ENCODE measurements at places on chromosomes 3 and 15.

- no peak for DNase-seq
Measured at GRCh38 chr3:174335324-174335723, 523.8 kb upstream of the NAALADL2 start.

- no peak for DNase-seq
Measured at GRCh38 chr3:25428789-25429335, 799 bp downstream of the RARB start.

- no peak for DNase-seq
Measured at GRCh38 chr15:41011055-41011815, 58.0 kb downstream of the CHAC1 start.

GRCh38 chr3:45016916-45017315 lies 9.2 kb upstream of the CLEC3B start:
- no peak for DNase-seq
